ENCODE measurements at places on chromosomes 5 and 9.

DNA sequence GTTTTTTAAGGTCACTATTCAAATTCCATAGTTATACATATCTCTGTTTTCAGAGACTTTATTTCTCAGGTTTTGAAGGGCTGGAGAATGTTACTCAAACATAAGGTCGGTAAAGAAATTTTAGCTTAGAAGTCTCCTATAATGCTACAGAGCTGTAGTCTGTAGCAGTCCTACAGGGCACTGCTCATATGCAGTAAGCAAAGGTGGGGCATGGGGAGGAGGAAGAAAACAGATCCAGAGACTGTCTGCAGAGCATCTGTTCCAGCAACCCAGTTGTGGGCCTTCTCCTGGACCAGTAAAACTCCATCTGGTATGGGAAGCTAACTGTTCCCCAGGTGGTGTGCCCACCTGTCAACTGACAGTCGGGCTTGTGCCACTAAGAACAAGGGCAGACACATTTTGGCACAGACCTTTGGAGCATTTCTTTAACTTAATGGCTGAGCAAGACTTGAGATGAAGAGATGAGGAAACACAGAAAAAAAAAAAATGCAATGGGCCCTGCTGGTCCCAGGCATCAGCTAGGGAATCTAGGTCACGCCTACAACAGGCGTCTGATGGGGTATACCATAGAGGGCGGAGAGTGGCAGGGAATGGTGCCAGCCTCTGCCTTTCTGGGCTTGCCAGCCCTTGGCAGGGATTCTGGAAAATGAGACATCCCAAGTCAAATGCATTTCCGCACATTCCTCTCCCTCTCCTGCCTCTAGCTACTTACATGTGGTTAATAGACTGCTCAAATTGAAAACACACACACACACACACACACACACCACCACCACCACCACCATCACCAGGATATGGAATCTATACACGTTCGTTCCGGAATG, 218.9 kb downstream of the ARL15 start:
- no peak for DNase-seq

- DNase-seq: no peak
Observed at GRCh38 chr9:123864251-123864650, 65.7 kb downstream of the DENND1A start.

- no peak for DNase-seq
Observed at GRCh38 chr9:1929134-1929533, 86.0 kb upstream of the SMARCA2 start.

DNA sequence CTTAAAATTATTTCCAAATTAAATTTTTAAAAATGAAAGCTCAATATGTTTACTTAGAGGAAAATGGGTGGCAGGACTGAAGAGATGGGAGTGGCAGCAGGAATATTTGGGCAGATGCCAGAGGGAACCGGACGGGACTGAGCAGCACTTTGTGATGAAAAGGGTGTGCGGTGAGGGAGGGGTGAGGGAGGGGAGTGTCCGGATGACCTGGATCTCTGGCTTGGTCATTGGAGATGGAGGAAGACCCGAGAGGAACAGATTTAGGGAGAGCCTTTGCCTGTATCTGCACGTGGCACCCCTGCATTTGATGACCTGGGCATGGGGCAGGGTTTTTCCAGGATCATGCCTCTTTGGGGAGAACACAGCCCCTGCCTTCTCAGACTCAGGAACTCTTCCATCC, 201.1 kb upstream of the MVB12B start:
- no peak for DNase-seq

DNA sequence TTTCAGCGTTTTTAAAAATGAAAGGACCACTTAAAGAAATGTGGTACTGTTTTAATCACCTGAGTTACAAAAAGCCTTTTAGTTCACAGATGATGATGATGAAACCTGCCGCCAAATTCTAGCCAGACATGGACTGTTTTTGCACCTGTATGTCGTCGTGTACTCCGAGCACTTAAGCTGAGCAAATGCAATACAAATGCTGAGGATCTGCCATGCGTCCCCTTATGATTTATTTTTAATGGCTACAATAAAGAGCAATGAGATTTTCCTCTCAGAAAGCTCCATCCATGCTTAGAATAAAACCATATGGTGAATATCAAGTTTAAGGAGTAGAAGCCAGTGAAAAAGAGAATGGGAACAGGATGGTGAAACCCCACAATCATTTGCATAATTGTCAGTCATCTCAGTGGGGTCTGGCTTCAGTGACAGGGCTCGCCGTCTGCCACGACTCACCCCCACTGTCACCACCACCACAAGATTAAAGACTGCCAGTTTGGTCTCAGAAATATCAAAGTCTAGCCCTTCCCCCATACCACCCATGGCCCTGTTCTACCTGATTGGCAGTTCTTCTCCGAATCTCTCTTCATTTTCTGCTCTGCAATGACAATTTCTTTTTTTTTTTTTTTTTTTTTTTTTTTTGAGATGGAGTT, 159.9 kb downstream of the GOLPH3 start:
- DNase-seq: no peak

All from gastrocnemius medialis (tissue), 4 donors.